ENCODE measurements at places on chromosomes 3 and 15.

DNA sequence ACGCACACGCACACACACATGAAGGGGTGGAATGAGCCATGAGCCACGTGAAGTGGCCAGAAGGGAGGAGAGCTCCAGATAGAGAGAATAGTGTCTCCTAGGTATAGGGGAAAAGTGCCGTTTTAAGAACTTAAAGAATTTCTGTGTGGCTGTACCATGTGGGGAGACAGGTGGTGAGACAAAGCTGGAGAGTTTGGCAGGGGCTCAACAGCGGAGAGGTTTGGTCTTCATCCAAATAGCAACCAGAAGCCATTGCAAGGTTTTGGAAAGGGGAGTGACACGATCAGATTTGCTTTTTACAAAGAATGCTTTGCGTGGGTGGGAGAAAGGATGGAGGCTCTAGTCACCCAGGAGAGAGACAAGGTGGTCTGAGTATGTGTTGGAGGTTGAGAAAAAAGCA is 146.0 kb downstream of the IL20RB start:
- DNase-seq, result no peak

- DNase-seq, result no peak
Observed at GRCh38 chr3:174285242-174285864, 573.8 kb upstream of the NAALADL2 start.

DNA sequence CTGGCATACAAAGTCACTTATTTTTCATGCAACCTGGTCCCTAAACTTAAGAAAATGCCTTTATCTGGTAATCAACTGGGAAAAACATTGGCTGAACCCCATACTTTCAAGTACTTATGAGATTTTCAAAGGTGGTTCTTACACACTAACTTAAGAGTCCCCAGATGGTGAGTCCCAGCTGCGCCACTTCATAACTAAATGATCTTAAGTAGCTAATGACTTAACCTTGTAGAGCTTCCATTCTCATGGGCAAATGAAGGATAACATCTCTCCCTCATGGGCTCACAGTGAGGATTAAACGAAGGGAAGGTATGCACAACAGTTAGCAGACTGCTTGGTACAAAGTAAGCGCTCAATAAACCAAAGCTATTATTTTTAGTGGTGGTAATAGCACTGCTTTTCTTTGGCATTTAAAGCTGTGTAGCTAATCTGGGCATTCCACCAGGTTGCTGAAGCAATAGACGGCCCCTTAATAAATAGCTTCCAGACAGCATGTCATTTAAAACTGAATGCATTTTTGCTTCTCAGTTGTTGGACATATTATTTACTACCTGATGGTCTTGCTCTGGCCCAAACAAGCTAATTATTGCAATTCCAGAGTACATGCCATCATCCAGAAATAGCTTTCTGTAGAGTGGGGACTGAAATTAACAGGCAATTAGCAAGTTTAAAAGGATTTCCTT is 55.4 kb downstream of the LIPC start:
- no peak for DNase-seq

DNA sequence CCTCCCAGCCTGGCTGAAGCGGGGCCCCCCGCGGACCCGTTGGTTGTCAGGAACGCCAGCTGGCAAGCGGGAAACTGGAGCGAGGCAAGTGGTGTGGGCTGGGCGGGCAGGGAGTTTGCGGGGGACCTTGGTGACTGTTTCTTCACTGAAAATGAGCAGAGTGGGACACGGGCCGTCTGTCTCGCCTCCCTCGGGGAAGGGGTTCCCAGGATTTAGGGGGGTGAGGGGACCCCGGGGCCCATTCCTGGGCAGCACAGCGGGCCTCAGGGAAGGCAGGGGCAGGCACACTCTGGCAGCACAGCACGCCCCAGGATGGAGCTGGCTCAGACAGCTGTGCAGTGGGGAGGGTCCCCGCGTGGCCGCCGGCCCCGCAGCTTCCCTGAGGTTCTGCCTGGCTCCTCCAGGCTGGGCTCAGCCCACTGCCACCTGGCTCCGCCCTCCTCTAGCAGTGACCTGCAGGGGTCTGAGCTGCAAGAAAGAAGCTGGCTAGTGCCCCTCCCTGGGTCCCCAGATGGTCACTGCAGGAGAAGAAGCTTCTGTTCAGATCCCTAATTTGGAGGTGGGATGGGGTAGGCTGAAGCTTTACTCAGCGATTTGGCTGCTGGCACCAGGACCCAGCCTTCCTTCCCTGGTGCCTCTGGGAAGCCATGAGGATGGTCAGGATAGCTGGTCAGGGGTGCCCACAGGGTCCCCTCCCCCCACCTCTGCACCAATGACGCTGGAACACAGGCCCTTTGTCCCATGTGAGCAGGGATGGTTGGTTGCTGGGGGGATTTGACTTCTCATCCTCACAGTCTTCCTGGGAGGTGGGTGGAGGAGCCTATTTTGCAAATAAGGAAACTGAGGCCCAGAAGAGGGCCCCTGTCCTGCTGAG is 90.4 kb downstream of the TBC1D2B start:
- peak; percentile 59 for DNase-seq

DNA sequence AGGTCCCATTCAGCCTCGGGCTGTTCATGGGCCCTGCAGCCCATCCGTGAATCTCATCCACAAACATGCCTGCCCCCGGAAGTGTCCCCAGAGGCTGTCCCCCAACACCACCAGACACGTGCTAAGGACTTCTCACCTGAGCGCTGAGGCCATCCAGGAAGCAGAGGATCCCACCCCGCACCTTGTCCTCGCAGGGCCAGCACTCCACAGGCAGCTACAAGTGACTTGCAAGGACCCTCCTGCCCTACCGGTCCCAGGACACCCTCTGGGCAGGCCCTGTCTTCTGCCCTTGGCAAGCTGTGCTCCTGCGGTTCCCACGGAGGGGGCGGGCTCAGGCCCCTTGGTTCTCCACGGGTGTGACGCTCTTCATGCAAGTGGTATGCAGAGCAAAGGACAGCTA is 146.0 kb downstream of the NUP210 start:
- no peak for DNase-seq

DNA sequence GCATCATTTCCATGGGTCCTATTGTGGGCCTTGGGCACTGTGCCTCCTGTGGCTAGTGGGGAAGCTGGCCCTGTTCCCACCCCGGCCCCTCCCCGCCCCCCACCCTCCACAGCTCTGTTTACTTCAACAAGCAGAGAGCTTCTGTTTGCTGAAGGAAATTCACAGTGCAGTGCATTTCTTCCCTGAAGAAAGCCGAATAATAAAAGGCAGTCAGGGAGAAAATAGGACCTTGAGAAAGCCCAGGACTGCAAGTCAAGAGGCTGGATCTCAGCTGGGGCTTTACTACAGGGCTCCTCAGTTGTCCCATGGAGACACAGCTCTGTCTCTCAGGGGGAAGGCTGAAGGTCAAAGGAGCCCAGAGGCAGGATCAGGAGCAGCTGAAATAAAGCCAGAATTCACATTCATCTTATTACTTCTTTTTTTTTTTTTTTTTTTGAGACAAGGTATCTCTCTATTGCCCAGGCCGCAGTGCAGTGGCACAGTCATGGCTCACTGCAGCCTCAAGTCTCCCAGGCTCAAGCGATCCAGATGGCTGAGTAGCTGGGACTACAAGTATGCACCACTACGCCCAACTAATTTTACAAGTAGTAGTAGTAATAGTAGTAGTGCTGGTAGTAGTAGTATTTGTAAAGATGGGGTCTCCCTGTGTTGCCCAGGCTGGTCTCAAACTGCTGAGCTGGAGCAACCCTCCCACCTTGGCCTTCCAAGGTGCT is 33.0 kb upstream of the LACTB start:
- DNase-seq, result no peak

DNA sequence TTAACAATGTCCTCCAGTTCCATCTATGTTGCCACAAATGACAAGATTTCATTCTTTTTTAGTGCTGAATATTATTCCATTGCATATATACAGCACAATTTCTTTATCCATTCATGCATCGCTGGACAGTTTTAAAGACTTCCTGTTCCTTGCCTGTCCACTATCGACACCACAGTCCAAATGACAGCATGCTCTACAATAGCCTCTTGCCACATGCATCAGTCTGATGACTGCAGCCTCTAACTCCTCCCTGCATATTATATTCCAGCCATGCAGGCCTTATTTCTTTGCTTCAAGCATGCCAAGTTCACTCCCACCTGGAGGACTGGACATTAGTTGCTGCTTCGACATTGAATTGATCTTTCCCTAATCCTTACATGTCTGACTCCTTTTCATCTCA is 306.2 kb downstream of the FOXP1 start:
- no peak for DNase-seq

DNA sequence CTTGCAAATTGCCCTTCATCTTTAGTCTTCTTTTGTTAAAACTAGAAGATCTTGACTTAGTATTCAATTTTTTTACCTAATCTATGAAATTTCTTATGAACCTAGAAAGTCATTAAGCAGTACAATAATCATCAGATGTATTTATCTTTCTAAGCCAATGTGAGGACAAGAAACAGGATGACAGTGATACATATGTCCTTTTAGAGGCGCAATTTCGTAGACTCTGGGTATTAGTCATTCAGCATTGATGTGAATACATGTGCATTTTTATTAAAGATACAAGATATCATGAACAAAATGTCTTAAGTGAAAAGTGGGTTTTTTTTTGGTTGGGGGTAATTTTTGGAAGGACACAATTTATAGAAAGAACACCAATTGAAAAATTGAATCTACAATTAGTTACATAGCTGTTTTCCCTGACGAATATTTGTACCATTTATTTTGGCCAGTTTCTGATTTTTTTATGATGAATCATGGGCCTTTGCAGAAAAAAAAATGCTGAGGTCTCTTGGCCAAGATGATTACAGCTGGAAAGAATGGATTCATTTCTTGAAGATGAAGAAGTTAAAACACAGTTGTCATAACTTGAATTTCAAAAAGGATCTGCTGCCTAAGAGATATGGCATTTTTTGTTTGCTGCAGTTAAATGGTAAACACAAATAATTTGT is 48.9 kb upstream of the AGTR1 start:
- DNase-seq, result no peak

Measured in H9 (cell line).